ENCODE measurements at places on chromosomes 5 and 9.

- no peak for DNase-seq
Observed at GRCh38 chr9:21452681-21453080, 12.4 kb downstream of the IFNA1 start.

DNA sequence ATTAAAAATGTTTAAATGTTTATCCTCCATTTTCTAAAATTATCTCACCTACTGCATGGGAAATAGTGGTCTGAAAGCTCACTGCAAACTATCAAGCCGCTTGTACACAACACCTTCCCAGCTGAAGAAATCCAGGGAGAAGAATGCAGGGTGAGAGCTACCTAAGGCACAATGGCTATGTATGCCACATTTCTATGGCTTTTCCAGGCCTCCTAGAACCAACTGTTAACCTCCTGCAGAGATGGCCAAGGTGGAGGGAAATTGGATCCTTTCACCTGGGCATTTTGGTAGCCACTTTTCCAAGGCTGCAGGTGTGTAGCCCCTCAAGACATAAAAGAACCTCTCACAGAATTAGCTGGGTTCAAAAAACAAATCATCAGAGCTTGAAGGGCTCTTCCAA is 286.4 kb downstream of the EBF1 start:
- DNase-seq = no peak

- DNase-seq = no peak
Observed at GRCh38 chr9:113558632-113559502, 95.3 kb downstream of the RGS3 start.

- no peak for DNase-seq
Observed at GRCh38 chr9:2274762-2275161, 259.6 kb downstream of the SMARCA2 start.

DNA sequence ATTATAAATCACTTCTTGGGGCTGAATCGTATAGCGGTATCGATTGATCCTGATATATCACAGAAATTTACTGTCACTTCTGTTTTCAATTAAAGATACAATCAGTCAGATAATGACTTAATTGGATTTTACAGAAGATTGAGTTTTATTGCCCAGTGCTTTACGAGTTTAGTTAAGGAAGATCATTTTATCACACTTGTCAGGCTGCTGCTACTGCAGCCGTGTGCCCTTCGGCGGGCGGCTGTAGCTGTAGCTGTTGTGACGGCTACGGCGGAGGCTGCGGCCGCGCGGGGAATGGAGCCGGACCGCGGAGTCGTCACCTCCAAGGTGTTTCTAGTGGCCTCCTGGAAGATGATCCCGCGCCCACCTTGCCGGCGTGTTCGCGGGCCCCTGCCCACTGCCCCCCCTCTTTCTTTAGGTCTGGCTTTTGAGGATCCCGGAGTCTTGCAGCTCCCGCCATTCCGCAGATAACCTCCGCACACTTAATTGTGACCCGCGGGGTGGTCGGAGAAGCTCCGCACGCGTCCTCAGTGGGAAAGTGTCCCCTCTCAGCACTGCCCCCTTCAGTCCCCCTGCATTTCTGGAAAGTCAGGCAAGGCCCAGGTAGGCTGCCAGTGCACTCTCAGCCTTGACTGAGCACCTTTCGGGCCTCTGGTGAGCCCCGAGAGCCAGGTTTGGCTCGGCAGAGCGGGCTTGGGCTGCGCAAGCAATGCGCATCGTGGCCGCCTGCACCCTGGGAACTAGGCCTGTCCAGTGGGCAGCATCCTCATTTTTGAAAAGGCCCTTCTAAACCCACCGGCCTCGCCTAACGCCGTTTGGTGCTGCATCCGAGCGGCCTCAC is 6.9 kb upstream of the DMRT3 start:
- no peak for DNase-seq

DNA sequence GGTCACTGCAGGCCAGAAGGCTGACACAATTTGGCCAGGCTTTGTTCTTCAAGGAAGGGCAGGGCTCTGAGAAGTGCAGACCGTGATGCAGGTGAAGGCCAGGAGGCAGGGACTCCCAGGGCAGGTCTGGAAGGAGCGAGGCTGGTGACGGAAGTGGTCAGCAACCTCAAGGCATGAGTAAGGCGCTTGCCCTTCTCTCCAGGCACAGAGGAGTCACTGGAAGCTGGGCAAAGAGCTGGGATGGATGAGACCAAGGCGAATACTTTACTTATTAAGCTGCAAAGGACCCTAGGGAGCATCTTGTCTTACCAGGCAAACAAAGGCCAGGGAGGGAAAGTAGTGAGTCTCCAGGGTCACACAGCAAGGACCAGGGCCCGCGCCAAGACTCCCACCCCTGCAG is 18.6 kb downstream of the IRF1 start:
- no peak for DNase-seq

DNA sequence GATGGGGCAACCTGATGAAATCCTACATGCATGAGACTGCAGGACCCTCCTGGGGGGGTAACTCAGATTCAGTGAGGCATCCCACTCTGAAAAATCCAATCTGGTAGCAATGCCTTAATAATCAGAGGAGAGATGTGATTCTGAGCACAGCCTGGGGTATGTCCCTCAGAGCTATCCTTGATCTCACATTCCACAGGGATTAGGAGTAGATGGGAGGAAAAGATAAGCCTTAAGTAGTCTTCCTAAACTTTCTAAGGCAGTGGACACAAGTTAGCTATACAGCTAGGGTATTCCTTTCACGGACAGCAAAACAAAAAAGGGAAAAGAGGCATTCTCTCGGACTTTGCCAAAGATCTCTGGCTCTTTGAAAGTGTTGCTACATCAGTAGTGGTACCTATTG is 3.9 kb upstream of the SPATA9 start:
- DNase-seq = no peak

- DNase-seq = no peak
Observed at GRCh38 chr5:64594601-64595000, 88.8 kb downstream of the RGS7BP start.

DNA sequence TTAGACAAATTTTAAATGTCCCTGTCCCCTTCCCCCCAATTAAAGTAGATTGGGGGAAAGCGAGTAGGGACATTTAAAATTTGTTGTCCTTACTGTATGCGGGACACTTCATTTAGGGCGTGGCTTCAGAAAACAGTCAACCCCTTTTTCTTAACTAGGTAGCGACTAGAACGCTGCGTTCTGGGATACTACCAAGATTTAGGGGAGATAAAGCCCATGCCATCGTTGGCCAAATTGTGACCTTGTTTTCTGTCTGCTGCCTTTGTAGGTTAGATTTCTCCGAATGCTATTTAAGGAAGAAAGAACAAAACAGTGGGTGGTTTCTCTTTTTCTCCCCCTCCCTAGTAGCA is 1.2 kb downstream of the CKS2 start:
- DNase-seq = no peak

GRCh38 chr9:95261890-95262289 is 55.6 kb downstream of the FANCC start:
- DNase-seq = no peak

GRCh38 chr5:158929552-158930218 is 170.0 kb downstream of the EBF1 start:
- DNase-seq = no peak

GRCh38 chr5:142796492-142797109 is 26.4 kb downstream of the ARHGAP26 start:
- no peak for DNase-seq

GRCh38 chr9:18890372-18890771 is 142.6 kb downstream of the SAXO1 start:
- no peak for DNase-seq

- DNase-seq = peak; percentile 27
Observed at GRCh38 chr5:80246995-80247729, 8.7 kb downstream of the SERINC5 start.

DNA sequence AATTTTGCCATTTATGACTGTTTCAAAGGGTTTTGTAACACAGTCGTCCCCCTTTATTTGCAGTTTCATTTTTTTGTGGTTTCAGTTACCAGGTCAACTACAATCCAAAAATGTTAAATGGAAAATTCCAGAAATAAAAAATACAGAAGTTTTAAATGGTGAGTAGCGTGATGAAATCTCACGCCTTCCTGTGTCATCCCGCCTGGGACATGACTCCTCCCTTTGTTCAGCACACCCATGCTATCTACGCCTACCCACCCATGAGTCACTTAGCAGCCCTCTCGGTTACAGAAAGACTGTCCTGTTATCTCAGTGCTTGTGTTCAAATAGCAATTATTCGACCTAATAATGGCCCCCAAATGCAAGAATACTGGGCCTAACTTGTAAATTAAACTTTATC is 765.3 kb upstream of the ADAMTS16 start:
- no peak for DNase-seq

GRCh38 chr5:28810751-28811136 is 1772.4 kb upstream of the CDH9 start:
- DNase-seq = no peak

- no peak for DNase-seq
Observed at GRCh38 chr5:99955006-99955405, 580.2 kb upstream of the FAM174A start.

DNA sequence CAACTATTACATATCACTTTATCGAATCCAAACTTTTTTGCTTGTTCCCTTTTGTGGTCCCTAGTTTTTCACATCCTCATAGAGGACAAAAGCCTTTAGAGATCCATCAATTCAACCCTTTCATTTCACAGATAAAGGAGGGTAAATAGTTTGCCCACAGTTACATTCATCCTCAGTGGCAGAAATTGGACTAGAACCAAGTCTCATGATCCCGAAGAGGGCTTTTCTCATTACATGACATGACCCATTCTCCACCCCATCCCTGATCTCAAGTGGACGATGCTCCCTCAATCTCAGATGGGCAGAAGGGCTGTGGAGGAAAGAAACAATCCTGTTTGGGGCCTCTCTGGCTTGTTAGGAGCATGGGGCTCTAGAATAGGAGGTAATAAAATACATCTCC is 23.1 kb downstream of the TICAM2 start:
- DNase-seq = no peak

DNA sequence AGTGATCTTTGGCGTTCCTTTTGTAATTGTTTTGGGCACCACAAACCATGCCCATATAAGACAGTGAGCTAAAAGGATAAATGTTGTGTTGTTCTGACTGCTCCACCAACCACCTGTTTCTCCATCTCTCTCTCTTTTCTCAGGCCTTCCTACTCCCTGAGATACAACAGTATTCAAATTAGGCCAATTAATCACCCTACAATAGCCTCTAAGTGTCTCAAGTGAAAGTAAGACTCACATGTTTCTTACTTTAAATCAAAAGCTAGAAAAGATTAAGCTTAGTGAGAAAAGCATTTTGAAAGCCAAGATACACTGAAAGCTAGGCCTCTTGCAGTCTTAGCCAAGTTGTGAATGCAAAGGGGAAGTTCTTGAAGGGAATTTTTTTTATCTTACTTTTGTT is 268.8 kb upstream of the NREP start:
- no peak for DNase-seq

DNA sequence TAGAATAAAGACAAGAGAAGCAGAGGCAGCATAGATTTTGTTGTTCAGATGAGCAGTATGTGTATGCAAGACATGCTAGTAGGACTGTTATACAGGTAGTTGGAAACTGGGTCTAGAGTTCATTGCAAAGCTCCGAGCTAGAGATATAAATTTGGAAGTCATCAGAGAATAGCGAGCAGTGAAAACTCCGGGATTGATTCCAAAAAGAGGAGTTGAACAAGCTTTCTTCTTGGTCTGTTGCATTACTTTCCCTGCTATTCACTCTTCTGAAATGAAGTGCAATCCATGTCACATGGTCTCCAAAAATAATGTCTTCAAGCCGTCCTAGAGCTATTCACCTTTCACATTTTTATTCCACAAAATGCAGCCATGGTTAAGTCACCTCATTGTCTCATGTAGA is 67.9 kb upstream of the ZNF462 start:
- DNase-seq = no peak

GRCh38 chr5:179182601-179183000 is 122.4 kb downstream of the ZNF354C start:
- no peak for DNase-seq

- DNase-seq = no peak
Observed at GRCh38 chr9:100406962-100407361, 20.0 kb upstream of the MSANTD3 start.

DNA sequence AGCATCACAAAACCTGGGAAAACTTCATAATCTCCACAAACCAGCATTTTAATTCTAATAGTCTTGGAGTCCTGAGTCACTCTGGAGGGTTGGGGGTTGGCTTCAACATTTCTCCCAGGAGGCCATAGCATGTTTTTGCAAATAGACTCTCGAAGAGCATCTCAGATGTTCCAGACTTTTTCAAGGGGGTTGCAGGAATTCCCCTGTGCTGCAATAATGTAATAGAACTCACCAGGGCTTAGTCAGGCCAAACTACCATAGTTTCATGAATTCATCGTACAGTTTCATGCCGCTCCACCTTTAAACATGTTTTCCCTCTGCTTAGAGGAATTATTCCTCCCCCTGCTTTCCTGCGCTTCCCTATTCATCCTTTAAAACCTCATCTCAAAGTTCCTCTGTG is 499.5 kb upstream of the KLF4 start:
- no peak for DNase-seq

GRCh38 chr5:176388003-176388443 is 375 bp downstream of the NOP16 start:
- no peak for DNase-seq

DNA sequence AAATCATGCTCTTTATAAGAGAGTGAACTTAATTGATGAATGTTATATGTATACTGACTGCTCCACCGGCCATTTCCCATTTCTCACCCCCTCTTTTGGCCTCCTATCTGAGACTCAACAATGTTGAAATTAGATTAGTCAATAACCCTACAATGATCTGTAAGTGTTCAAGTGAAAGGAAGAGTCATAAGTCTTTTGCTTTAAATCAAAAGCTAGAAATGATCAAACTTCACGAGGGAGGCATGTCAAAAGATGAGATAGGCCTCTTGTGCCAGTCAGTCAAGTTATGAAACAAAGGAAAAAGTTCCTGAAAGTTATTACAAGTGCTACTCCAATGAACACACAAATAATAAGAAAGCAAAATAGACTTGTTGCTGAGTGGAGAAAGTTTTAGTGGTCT is 83.1 kb downstream of the NLN start:
- DNase-seq = no peak

DNA sequence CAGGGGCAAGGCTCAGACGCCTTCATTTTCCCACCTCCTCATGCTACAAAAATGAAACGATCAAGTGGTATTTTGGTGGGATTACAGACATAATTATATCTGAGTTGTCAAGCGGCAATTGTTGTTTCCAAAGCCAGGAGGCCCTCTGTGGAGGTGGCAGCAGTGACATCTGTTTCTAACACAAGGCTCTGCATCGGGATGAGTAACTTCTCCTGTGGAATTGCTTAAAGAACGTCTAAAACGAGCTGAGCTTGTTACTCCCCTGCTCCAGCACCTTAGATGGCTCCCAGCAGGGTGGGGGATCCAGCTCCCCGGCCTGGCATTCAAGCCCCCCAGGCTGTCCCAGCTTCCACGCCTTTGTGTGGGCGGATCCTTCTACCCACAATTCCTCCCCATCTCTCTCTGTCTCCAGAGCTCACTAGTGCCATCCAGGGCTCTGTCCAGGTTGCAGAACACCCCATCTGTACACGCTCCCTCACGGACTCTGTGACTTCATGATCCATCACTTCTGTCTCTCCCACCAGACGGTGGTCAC is 36.8 kb downstream of the DAB2IP start:
- DNase-seq = no peak
